Esophagus squamous epithelium (tissue), 5 donors: ENCODE measurements at places on chromosomes 4 and X. TPM values are rescaled to one million over a fixed set of nuclear protein-coding genes. Genes with fewer than 3 reads are reported as not detected.
A peak's percentile ranks its signal among the peaks of the same experiment; 100 is the strongest.

DNA sequence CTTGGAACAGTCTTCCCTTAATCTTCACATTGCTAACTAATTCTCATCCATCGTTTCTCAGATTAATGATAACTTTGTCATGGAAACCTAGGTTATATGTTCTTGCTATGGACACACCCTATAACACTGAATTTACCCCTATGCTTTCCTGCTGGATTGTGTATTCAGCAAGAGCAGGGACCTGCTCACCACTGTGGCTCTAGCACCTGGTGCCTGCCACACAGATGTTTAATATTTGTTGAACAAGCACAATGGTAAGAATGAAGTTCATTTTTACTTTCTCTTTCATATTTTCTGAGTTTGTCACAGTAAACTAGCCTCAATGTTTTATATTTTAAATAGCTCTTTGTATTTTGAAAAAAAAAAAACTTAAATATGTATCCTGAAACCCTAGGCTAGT is 734.0 kb upstream of the DIAPH2 start:
- DNase-seq, result no peak
- H3K27me3 ChIP-seq, result no peaks in the 10 kb centered on the region
- no peak overlapping the region for H3K4me3 ChIP-seq
- H3K36me3 ChIP-seq, result no peaks in the 10 kb centered on the region
- H3K27ac ChIP-seq, result no peak overlapping the region

GRCh38 chr4:27684610-27685011 is 824.0 kb downstream of the STIM2 start:
- H3K4me1 ChIP-seq, result no peaks in the 10 kb centered on the region
- no peak overlapping the region for H3K27ac ChIP-seq
- no peak overlapping the region for H3K4me3 ChIP-seq
- DNase-seq, result no peak
- H3K36me3 ChIP-seq, result no peaks in the 10 kb centered on the region

DNA sequence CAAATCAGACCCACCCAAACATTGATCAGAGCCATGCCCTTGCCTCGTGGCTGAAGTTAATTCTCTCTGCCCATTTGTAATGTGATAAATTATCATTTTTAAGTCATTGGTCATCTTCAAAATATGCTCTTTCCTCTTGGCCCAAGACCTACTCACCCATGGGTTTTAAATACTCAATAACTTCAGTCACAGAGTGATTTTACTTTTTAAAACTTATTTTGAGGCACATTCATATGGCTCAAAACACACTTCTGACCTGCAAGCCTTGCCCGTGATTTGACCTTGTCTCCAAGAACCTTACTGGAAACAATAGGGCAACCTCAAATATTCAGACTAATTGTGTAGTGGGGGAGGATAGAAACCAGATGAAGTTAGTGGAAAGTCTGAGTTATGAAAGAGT is 176.2 kb upstream of the LNX1 start:
- H3K27ac ChIP-seq, result no peak overlapping the region
- no peak overlapping the region for H3K4me3 ChIP-seq
- no peaks in the 10 kb centered on the region for H3K36me3 ChIP-seq

GRCh38 chr4:121651597-121651996 is 45.2 kb downstream of the ANXA5 start:
- DNase-seq, result no peak
- no peaks in the 10 kb centered on the region for H3K27me3 ChIP-seq
- H3K4me1 ChIP-seq, result no peaks in the 10 kb centered on the region
- H3K27ac ChIP-seq, result no peak overlapping the region
- no peak overlapping the region for H3K4me3 ChIP-seq
- H3K36me3 ChIP-seq, result no peaks in the 10 kb centered on the region

GRCh38 chrX:10043386-10043785 is 76.2 kb downstream of the CLDN34 start:
- H3K36me3 ChIP-seq, result no peaks in the 10 kb centered on the region
- H3K27me3 ChIP-seq, result no peaks in the 10 kb centered on the region
- H3K4me3 ChIP-seq, result no peak overlapping the region
- DNase-seq, result no peak

- peaks cover 9% of the 10 kb centered on the region for H3K4me1 ChIP-seq
- H3K4me3 ChIP-seq, result no peak overlapping the region
- no peak overlapping the region for H3K27ac ChIP-seq
- H3K36me3 ChIP-seq, result no peaks in the 10 kb centered on the region
- no peak for DNase-seq
Measured at GRCh38 chr4:85598936-85599335, 124.0 kb downstream of the ARHGAP24 start.

DNA sequence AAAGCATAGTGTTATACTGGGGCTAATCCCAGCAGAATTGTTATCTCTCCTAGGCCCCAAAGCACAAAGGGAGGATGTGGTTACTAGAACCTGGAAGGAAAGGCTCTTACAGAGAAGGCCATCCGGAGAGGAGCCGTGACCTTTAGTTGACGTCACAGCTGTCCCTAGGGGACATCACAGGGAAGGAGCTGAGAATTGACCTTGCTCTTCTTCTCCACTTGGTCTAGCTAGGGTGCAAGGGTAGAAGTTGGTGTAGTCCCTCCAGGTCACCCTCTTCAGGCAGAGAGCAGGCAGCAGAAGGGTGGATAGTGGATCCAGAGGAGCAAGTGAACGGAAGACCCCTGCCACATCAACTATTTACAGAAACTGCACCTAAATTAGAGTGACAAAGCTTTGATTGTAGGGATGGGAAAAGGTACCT is 22.8 kb upstream of the FGF2 start:
- no peak overlapping the region for H3K27ac ChIP-seq
- H3K4me1 ChIP-seq, result no peaks in the 10 kb centered on the region
- H3K27me3 ChIP-seq, result no peaks in the 10 kb centered on the region
- no peaks in the 10 kb centered on the region for H3K36me3 ChIP-seq
- no peak for DNase-seq
- no peak overlapping the region for H3K4me3 ChIP-seq

GRCh38 chr4:150960818-150961217 is 54.3 kb downstream of the LRBA start:
- no peaks in the 10 kb centered on the region for H3K36me3 ChIP-seq
- no peak for DNase-seq
- H3K27me3 ChIP-seq, result no peaks in the 10 kb centered on the region
- H3K4me1 ChIP-seq, result no peaks in the 10 kb centered on the region
- H3K27ac ChIP-seq, result no peak overlapping the region

DNA sequence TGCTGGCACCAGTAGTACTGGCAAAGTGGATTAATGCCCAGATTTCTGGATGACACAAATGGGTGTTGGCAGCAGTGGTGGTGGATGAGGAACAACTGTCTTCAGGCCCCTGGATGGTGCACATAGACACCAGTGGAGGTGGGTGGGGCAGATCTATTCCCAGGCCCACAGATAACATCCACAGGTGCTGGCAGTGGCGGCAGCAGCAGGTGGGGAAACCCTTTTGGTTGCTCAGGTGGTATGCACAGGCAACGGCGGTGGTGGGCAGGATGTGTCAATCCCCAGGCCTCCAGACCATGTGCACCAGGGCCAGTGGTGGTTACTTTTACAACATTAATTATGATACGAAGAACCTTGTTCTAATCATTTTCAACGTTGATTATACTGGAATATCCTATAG is 48.9 kb upstream of the FAT4 start:
- H3K27ac ChIP-seq, result peak overlapping the region; percentile 24
- peaks cover 6% of the 10 kb centered on the region for H3K4me1 ChIP-seq
- no peak for DNase-seq
- H3K4me3 ChIP-seq, result no peak overlapping the region
- H3K36me3 ChIP-seq, result no peaks in the 10 kb centered on the region
- no peaks in the 10 kb centered on the region for H3K27me3 ChIP-seq

Gene RAPGEF2
- total RNA-seq, result 30.5 TPM

Gene PRRG3
- not detected for total RNA-seq

Gene CT45A3
- not detected for total RNA-seq

Gene ITIH6
- not detected for total RNA-seq
